Naive thymus-derived CD8-positive, alpha-beta T cell (primary cell): ENCODE measurements at places on chromosomes 3 and 15.

DNA sequence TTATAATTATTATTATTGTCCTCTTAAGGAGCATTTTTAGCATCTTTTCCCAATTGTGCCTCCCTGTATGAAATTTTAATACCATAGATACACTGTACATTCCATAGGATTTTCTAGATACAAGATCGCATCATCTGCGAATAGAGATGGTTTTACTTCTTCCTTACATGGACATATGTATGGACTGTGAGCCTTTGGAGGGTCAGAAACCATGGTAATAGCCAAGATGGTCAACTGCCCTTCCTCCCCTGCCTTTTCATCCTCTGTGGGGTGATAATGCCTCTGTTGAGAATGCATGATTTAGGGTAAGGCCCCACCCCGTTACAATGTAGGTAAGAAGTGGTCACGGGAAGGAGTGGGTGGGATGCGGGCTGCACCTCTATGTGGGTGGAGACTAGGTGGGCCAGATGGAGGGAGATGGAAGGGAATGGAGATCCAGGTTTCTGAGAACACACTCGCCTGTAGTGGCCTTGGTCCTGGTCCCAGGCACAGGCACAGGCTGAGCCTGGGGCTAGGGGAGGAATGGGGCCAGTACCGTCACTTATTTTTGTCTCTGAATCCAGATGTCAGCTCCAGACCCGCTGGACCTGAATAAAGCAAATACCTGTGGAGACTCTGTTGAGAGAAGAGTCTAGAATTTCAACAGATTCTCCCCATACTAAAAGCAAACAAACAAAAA, 31.7 kb downstream of the GOLGA6A start:
- H3K36me3 ChIP-seq = peaks cover 2% of the 10 kb centered on the region
- no peaks in the 10 kb centered on the region for H3K27me3 ChIP-seq
- H3K27ac ChIP-seq = peak overlapping the region; percentile 20

- no peaks in the 10 kb centered on the region for H3K4me1 ChIP-seq
- no peak overlapping the region for H3K4me3 ChIP-seq
- H3K27me3 ChIP-seq = no peaks in the 10 kb centered on the region
- no peaks in the 10 kb centered on the region for H3K36me3 ChIP-seq
- no peak overlapping the region for H3K27ac ChIP-seq
- no peak for DNase-seq
Measured at GRCh38 chr3:155131104-155131503, 51.0 kb downstream of the MME start.

- no peaks in the 10 kb centered on the region for H3K4me1 ChIP-seq
- H3K27me3 ChIP-seq = no peaks in the 10 kb centered on the region
- H3K27ac ChIP-seq = no peak overlapping the region
- no peak overlapping the region for H3K4me3 ChIP-seq
- H3K36me3 ChIP-seq = no peaks in the 10 kb centered on the region
Measured at GRCh38 chr3:118165413-118165812, 869.2 kb downstream of the IGSF11 start.

DNA sequence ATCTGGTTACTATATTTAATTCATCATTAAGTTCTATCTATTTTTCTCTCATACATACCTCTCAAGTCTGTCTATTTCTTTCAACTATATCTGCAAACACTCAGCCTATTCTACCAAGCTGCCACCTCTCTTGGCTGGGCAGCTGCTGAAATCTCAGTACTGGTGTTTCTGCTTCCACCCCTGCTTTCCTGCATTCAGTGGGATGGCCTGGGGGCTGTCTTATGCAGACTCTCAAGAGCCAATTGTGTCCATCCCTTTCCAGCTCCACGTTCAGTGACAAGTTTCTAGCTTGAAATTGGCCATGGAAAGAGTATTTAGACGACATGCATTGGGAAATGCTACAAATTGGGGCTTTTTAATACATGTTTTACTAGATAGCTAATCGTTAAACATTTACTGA, 378.4 kb upstream of the DPPA4 start:
- H3K27me3 ChIP-seq = peaks cover 6% of the 10 kb centered on the region
- DNase-seq = no peak
- no peak overlapping the region for H3K27ac ChIP-seq
- H3K4me3 ChIP-seq = no peak overlapping the region
- H3K36me3 ChIP-seq = no peaks in the 10 kb centered on the region

GRCh38 chr3:169710619-169711018, 47.1 kb upstream of the MECOM start:
- H3K27me3 ChIP-seq = peaks cover 8% of the 10 kb centered on the region
- H3K4me1 ChIP-seq = no peaks in the 10 kb centered on the region
- no peak for DNase-seq
- H3K27ac ChIP-seq = no peak overlapping the region

DNA sequence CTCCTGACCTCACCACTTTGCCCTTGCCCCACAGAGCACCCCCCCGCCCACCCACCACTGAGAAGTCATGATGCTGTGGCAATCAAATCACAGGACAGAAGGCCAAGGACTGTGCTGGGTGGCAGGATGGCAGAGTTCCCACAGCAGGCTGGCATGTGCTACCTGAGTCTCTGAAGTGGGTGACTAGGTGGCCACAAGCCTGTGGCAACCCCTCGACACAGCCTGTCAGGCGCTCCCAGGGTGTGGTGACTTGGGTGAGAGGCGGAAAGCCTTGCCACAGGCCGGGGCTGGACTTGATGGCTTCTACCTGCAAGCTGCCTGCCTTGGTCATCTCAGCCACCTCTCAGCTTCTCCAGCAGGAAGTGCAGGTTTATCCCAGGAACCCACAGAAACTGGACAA, 15.6 kb upstream of the DUSP7 start:
- peaks cover 14% of the 10 kb centered on the region for H3K4me1 ChIP-seq
- DNase-seq = peak; percentile 26
- H3K36me3 ChIP-seq = no peaks in the 10 kb centered on the region
- no peak overlapping the region for H3K27ac ChIP-seq
- H3K27me3 ChIP-seq = no peaks in the 10 kb centered on the region

DNA sequence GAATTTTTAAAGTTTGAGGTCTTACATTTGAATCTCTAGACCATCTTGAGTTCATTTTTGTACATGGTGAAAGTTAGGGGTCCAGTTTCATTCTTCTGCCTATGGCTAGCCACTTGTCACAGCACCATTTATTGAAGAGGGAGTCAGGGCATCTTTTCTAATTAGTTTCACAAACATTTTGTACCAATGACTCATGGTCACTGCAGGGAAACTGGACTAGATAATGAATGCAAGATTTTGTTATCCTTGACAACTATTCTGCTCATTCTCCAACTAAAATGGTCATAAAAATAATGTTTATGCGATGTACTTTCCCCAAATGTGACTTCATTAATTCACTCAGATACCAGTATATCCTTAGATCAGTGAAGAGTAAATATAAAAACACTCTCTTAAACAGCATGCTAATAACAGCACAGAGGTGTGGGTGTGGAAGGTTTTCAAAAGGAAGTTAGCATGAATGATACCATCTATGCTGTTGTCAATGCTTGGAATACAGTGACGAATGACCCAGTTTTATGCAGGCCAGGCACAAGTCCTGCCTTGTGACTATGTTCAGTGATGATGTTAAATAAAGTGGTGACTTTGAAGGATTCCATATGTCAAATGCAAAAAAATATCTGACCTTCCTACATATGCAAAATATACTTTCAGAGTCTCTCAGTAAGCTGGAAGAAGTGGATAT, 314.9 kb upstream of the TMCO5A start:
- no peaks in the 10 kb centered on the region for H3K36me3 ChIP-seq
- H3K4me3 ChIP-seq = no peak overlapping the region
- no peaks in the 10 kb centered on the region for H3K27me3 ChIP-seq

DNA sequence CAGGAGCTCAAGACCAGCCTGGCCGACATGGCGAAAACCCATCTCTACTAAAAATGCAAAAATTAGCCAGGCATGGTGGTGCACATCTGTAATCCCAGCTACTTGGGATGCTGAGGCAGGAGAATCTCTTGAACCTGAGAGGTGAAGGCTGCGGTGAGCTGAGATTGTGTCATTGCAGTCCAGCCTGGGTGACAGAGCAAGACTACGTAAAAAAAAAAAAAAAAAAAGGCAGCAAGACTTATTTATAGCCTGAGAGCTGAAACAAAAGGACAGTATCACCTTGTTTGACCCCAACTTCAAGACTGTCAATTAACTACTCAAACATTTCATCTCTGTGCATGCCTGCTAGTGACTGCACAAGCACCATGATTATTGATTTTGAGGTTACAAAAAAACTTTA, 478.9 kb upstream of the GBE1 start:
- no peak for DNase-seq
- no peak overlapping the region for H3K4me3 ChIP-seq
- H3K27ac ChIP-seq = no peak overlapping the region
- H3K27me3 ChIP-seq = no peaks in the 10 kb centered on the region
- H3K36me3 ChIP-seq = no peaks in the 10 kb centered on the region
- H3K4me1 ChIP-seq = no peaks in the 10 kb centered on the region

DNA sequence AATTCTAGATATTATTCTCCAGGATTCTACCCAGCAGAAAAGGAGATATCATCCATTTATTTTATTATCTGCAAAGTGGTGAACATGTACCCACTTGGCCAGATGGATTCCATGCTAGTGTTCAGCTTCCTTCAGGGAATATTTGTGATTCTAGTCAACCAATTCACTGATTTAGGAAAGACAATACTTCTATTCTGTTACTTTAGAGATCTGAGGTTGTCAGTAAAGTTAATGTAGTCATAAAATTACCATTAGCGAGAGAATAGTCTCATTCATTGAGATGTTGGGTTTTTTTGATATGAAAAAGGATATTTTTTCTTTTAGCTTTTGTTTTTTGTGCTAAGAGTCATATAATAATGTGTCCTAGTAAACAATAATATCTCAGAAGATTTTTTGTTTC, 222.8 kb downstream of the CGGBP1 start:
- no peaks in the 10 kb centered on the region for H3K4me1 ChIP-seq
- H3K27me3 ChIP-seq = no peaks in the 10 kb centered on the region
- no peak for DNase-seq
- no peak overlapping the region for H3K27ac ChIP-seq
- H3K36me3 ChIP-seq = no peaks in the 10 kb centered on the region
- H3K4me3 ChIP-seq = no peak overlapping the region

DNA sequence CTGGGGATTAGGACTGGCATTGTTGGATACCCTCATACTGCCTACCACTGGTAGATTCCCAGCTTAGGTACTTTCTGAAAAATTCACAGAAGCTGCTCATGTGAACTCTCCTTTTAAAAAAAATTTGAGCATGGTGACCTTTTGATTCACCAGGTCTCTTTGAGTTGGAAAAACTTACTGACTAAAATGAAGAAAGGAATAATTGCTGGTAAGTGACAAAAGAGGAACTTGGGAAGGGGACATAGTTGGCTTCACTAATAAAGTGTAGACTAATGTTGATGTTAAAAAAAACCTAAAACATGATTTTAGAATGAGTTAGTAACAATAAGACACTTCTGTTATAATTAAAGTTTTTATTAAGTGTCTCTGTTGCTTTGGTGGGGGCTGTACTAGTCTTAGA, 8.6 kb downstream of the VPS8 start:
- DNase-seq = no peak
- no peak overlapping the region for H3K4me3 ChIP-seq
- H3K27me3 ChIP-seq = no peaks in the 10 kb centered on the region
- H3K36me3 ChIP-seq = no peaks in the 10 kb centered on the region

GRCh38 chr3:134080761-134081160, 51.0 kb upstream of the SLCO2A1 start:
- H3K36me3 ChIP-seq = no peaks in the 10 kb centered on the region
- H3K4me1 ChIP-seq = peaks cover 1% of the 10 kb centered on the region
- no peak overlapping the region for H3K4me3 ChIP-seq
- H3K27me3 ChIP-seq = peaks cover 17% of the 10 kb centered on the region
- DNase-seq = no peak
- no peak overlapping the region for H3K27ac ChIP-seq

DNA sequence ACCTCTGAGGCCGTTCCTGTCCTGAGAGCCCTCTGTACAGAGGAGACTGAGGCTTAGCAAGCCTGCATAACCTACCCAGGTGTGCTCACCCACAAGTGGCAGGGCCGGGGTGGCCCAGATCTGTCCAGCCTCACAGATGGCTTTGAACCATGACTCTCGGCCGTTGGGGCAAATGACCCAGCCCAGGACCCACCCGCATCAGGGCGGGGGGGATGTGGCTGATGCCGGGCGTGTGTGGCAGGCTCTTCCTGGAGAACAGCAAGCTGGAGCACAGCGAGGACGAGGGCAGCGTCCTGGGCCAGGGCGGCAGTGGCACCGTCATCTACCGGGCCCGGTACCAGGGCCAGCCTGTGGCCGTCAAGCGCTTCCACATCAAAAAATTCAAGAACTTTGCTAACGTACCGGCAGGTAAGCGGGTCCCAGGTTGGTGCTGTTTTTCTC, 133.5 kb downstream of the LRRK1 start:
- H3K36me3 ChIP-seq = no peaks in the 10 kb centered on the region
- no peak overlapping the region for H3K4me3 ChIP-seq
- H3K27ac ChIP-seq = no peak overlapping the region
- no peaks in the 10 kb centered on the region for H3K27me3 ChIP-seq
- H3K4me1 ChIP-seq = no peaks in the 10 kb centered on the region

- DNase-seq = no peak
- no peaks in the 10 kb centered on the region for H3K36me3 ChIP-seq
- no peak overlapping the region for H3K4me3 ChIP-seq
- H3K27ac ChIP-seq = peak overlapping the region; percentile 14
- H3K27me3 ChIP-seq = no peaks in the 10 kb centered on the region
Measured at GRCh38 chr15:60740787-60741354, 261.9 kb upstream of the ICE2 start.

GRCh38 chr3:63976161-63976871, 47.0 kb downstream of the PSMD6 start:
- no peak for DNase-seq
- peak overlapping the region; percentile 97 for H3K27ac ChIP-seq
- H3K36me3 ChIP-seq = no peaks in the 10 kb centered on the region
- peak overlapping the region; percentile 60 for H3K4me3 ChIP-seq
